ENCODE measurements at places on chromosomes 5 and 9.
A peak's percentile ranks its signal among the peaks of the same experiment; 100 is the strongest.

- no peak for DNase-seq
Measured at GRCh38 chr5:95600557-95600956, 19.3 kb upstream of the GPR150 start.

DNA sequence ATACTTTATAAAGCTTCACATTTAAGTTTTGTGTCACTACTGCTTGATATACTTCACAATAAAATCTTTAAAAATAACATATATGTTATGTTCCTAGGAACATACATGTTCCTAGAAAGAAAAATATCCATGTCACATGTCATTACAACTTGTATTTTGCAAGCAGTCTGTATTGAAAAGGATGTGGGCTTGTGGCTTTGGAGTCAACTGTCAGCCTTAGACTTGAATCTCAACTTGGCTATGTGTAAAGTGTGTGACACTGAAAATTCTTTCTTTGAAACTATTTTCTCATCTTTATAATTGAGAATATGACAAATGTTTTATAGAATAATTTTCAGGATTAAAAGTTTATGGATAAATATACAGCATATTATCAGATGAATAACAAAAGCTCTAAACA is 273.1 kb downstream of the KIAA0825 start:
- DNase-seq, result no peak

- no peak for DNase-seq
Measured at GRCh38 chr9:86687788-86688187, 259.5 kb downstream of the GAS1 start.

- peak; percentile 82 for DNase-seq
Measured at GRCh38 chr9:2620919-2621721, 467 bp upstream of the VLDLR start.

DNA sequence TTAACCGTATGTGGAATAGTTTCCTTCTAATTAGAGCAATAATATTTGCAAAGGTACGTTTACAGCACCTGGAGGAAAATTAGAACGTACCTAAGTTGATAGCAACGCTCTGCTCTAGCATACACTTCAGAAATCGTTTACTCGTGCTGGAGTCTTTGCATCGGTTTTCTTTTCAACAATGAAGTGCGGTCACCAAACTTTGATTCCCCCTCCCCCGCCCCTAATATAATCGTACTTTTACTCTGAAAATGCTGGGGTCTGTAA is 506 bp downstream of the ADAMTS19 start:
- no peak for DNase-seq

GRCh38 chr5:96337048-96337781 is 95.8 kb downstream of the PCSK1 start:
- no peak for DNase-seq

GRCh38 chr5:180802325-180803180 is at the start of gene MGAT1:
TSS of gene MGAT1 (minus strand) at chr5:180802806. CDS start at chr5:180792971, 9,835 bp downstream.
- peak; percentile 92 for DNase-seq
